ENCODE measurements at places on chromosomes 7 and 10.

DNA sequence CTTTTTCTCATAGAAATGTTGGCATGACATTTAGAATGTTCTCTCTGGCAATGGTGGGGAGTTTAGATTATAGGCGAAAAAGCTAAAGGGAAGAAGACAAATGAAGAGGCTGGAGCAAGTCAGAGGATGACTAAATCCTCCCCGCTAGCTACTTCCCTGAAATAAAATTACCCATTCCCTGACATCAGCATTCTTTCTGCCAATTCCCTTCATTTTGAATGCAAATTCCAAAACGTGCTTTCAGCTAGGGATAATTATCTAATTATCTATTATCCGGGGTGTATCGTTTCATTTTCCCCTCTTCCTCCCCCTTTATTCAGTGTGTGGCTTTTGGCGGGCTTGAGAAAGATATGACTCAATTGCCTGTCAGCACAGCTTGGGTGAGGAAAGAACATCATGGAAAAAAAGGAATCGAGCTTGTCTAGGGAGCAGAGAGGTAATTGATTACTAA lies 672.3 kb downstream of the TNS3 start:
- no peak for DNase-seq

DNA sequence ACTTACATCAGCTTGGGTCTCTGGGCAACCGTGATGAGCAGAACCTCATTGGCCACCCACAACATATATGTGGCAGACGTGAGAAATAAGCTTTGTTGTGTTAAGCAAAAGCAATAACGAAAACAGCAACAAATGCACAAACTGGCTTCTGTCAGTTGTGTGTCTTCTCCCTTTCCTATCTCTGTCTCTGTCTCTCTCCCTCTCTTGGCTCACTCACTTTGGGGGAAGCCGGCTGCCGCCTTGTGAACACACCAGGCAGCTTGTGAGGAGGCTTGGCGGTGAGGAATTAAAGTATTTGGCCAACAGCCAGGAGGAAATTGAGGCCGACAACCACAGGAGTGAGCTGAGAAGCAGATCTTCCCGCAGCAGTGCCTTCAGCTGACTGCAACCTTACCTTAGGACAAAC lies 21.9 kb upstream of the CDCA7L start:
- no peak for DNase-seq

DNA sequence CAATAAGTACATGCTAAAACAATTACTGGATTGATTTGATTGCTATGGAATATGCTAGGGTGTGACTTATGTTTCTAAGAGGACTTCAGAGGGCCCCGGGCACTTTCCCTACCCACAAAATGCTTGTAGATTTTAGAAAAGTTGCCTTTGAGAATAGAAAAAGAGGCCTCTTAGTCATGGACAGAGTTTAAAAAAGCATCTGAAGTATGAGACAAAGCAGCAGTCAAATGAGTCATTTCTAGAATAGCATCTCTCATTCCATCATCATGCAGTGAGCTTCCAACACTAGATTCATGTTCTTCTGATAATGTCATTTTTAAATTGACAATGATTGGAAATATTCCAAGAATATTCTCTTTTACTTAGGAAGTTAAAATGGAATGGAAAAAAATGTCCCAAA lies 675.1 kb upstream of the PCDH15 start:
- DNase-seq, result no peak

- no peak for DNase-seq
Measured at GRCh38 chr10:80158598-80159127, 26.1 kb downstream of the PLAC9 start.

DNA sequence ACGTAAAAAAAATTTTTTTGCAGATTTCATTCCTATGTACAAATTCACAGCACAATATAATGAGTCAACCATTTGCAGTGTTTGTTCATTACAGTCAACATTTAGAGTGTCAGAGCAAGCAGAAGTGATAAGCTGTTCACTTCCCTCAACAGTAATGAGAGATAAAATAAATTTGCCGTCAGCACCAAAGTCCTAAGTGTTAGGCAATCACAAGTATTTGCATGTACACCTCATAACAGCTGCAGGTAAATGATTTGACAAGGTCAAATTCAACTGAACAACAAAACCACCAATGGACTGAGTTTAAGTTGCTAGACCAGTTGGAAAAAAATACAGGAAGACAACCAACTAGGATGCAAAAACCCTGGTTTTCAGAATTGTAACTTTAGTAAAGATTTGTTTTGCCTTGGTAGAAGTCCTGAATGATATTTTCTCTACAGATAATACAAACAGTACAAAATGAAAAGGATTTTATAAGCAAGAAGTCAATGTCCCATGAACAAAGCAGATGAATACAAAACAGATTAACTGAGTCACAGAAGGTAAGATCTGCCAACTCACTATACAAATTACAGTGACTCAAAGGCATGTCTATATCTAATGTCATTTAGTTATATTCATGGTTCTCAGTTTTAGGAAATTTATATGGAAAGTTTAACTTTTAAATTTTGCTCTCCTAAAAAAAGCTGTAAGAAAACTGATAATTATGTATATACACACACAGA lies 10.4 kb downstream of the RAPGEF5 start:
- no peak for DNase-seq

GRCh38 chr10:113767222-113767621 lies 15.7 kb downstream of the PLEKHS1 start:
- DNase-seq, result no peak

DNA sequence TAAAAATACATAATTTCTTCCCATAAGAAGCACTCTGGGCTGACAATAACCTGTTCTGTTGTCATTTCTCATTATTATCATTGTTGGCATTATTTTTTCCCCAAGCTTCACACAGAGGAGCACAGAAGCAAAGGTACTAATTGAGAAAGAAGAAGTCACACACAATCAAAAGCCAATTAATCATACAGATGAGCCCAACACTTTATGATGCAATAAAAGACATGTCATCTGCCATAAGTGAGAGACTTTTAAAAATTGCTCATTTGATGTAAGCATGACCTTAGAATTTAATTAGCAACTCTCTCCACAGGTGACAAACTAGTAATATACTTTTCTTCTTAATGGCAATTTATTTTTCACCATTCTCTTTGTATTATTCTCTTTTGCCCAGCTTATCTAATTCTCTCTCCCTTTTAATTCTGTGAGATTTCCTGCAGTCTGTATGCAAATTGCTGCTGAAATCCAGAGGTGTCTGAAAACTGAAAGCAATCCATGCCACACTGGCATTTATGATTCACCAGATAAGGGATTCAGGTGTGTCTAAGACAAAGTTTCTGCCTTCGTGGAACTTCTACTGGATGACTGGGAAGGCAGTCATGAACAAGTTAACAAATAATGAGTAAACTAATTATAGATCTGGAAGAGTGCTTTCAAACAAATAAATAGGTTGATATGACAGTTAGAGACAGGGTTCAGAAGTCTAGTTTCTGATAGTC lies 203.5 kb downstream of the CHCHD3 start:
- no peak for DNase-seq

GRCh38 chr10:72407471-72407870 lies 52.8 kb upstream of the DNAJB12 start:
- no peak for DNase-seq

DNA sequence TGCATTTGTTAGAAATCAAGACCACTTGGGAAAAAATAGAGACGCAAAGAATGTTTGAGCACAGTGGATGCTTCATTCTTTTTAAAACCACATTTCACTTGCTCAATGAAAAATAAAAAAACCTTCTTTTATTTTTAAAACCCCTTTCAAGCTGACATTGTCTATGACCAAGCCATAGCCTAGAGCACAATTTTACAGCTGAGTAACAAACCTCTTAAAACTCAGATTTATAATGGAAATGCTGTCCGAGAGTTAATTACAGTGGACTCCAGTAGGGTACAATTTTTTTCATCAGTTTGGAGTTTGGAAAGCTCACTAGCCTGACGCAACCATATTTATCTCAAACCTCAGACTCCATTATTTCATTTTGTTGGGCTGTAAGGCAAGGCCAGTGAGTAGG lies 116.3 kb downstream of the RNLS start:
- no peak for DNase-seq

GRCh38 chr7:127666602-127667001 lies 14.6 kb downstream of the SND1 start:
- DNase-seq, result no peak

DNA sequence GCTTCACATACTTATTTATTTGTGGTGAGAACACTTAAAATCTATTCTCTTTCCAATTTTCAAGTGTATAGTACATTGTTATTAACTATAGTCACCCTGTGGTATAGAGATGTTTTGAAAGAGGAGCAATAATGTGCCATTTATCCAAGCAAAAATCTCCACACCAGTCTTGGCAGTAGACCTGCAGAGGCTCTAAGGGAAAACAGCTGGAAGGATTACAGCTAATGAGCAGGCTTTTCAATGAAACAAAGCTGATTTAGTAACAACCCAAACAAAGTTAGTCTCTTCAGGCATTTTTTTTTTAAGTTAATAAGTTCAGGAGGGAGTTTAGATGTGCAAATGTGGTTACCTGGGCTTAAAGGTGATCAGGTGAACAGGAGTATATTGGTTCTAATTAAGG lies 101.9 kb downstream of the EVX1 start:
- no peak for DNase-seq

GRCh38 chr7:129665013-129665401 lies 53.5 kb downstream of the NRF1 start:
- DNase-seq, result no peak

DNA sequence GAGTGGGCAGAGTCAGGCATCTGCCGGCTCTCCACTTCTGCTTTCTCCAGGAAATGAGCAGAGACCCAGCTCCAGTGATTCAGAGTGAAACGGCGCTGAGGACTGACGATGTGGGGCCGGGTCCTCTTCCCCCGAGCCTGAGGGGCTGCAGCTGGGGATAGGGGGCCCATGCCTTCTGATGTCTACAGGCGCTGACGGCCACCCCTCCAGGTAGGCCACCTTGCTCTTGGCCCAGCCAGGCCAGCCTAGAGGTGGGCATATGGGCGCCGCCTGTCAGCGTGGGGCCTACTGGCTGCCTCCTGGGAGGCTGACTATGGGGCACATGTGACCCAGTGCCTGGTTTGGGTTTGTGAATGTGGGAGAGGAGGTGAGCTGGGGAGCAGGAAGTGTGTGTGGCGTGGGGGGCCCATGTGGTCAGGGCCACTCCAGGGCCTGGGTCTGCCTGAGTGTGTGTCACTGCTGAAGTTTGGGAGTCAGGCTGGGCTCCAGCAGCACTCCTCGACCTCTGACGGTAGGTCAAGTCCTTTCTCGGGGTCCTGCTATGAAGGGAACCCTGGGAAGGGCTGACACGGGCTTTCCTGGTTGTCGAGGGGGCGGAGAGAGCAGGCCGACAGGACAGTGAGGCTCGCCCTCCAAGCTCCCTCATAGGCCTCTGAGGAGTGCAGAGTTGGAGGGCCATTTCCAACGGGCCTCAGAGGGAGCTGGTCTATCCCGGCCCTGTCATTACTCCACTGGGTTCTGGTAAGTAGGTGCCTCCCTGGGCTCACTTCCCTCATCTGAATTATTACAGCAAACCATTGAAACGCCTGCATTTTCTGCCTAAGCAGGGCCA lies at the start of gene WDFY4:
Gene WDFY4, plus strand, starts transcription at position 82 of the 832 bp plus-strand sequence. CDS start 24,860 bp downstream, outside the sequence.
- DNase-seq, result no peak

GRCh38 chr10:86077271-86077670 lies 289.3 kb downstream of the GRID1 start:
- no peak for DNase-seq

- DNase-seq, result no peak
Measured at GRCh38 chr7:55132890-55133551, 114.2 kb downstream of the EGFR start.

DNA sequence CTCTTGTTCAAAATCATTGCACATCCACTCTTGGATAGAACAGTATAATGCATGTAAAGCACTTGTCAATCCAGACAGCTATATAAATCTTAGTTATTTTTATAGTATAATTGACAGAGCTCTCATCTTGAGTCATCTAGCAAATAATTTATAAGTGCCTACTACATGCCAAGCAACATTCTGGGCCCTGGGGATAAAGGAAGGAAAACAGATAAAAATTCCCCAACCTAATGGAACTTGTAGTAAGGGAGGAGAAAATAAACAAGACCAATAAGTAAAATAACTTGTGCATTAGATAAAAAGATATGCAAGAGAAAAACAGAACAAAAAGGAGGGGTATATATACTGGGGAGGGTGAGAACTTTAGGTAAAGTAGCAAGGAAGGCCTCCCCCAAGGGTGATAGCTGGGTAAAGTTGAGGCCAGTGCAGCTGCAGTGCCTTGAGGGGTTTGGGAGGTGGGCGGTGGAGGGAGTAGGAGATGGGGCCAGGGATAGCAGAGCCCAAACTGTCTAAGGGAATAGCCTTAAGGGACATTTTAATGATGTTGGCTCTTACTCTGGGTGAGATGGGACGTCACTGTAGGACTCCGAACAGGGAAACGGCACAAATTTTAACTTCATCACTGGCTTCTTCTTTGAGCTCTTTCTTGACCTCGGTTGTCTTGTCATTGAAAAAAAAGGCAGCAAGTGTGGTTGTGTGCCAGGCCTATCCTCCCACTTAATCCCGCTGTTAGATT lies 79.3 kb upstream of the SEC61G start:
- DNase-seq, result no peak

GRCh38 chr10:112819231-112819630 lies 130.8 kb upstream of the TCF7L2 start:
- no peak for DNase-seq

- DNase-seq, result no peak
Measured at GRCh38 chr10:74916283-74916682, 89.9 kb downstream of the KAT6B start.

DNA sequence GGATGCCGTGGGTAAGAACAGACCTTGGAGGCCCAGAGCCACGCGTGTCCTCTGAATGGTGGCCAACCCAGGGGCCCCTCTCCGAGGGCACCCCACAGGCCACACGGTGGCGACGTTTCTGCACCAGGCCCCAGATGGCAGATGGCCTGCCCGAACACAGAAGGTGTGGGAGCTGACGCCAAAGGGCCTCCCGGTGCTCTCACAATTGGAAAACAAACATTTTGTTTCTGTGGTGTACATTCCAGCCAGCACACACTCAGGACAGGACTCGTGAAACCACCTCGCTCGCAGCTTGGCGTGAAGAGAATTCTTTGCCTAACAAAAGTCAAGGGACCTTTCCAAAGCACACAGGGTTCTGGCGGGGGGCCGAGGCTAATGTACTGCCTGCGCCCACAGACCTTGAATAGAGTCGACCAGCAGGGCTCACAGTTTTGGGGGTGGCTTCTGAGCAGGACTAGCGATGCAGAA lies 112.1 kb downstream of the FAM53B start:
- DNase-seq, result no peak

DNA sequence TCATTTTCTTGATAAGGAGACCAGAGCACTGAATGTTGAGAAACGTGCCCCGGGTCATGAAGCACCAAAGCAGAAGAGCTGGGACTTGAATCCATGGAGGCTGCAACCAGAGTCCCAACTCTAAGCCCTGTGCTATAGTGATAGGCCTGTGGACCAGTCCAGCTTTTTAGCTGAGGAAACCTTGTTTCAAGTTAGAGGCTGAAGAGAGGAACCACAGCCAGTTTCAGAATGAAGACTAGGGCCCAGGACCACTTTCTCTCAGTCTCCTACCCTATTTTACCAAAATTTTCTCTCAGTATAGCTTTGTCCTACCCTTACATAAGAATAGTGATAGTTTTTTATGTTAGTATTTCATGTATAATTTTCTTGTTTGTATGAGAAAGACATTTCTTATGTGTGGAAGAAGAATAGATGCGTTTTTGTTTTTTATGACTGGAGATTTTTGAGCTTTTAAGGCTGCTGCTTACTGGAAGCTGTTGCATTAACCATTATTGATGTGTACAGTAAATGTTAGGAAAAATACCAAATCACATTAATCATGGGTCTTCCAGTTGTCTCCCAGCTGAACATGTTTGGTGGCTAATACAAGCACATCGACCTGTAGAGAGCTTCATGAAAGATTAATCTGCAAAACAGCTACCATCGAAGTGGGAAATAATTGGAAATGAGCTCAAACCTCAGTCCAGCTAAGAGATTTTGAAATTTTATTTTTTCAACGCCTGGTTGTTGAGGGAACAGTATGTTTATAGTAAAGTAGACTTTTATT lies 45.0 kb upstream of the CSTF2T start:
- DNase-seq, result no peak
